Activated CD8-positive, alpha-beta memory T cell treated with anti-CD3 and anti-CD28 coated beads for 24 hours (primary cell): ENCODE measurements at places on chromosomes 4 and X.

DNA sequence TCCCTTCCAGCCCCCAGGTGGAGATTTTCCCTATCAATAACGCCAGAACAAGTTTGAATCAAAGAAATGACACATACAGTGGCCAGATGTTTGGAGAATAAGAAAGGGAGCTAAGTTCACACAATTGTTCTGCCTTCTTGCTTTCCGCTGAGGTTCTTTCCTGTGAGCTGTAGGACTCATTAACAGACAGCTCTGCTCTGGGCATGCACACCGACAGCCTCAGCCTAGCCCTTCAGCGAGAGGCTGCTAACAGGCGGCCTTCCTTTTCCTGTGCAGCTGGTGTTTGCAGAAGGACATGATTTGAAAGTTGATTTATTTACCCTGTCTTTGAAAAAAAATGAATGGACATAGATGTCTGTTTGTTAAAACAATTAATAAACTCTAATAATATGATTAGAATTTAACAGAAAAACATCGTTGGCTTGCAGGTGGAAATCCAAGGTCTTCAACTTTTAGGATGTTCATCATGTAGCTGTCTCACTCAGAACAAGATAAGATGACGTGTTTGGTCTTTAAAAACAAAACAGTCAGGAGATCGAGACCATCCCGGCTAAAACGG lies 183.3 kb downstream of the KDR start:
- DNase-seq = no peak

DNA sequence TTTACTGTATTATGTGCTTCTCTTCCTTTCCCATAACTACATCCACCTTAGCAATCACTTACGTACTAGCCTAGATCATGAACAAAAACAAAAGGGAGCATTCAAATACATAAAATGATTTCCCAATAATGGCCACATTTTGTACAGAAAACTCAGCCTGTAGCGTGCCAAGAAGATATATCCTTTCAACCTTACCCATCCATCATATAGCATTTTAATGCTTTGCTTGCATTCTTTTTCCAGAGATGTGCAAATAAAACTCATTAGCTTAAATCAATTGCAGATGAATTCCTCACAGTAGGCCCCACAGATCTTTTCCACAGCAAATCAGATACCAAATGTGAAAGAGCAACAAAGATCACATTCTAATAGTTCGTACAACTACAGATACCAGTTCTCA lies 20.8 kb downstream of the GRSF1 start:
- no peak for DNase-seq

DNA sequence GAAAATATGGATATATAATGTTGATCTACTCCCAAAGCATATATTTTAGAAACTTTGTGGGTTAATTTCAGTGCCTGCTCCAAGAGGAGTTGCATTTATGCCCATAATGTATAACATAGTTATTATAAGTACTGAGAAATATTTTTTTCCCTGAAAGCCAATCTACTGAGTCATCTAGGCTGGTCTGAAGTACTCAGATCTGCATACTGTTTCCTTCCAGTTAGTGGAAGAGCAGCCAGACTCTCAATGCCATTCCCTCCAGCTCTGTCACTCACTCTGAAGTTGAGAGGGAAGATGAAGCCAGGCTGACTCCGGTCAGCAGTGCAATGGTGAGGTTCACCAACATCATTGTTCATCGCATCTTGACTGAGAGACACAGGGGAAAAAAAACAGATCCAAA lies 505.1 kb downstream of the PPARGC1A start:
- no peak for DNase-seq

DNA sequence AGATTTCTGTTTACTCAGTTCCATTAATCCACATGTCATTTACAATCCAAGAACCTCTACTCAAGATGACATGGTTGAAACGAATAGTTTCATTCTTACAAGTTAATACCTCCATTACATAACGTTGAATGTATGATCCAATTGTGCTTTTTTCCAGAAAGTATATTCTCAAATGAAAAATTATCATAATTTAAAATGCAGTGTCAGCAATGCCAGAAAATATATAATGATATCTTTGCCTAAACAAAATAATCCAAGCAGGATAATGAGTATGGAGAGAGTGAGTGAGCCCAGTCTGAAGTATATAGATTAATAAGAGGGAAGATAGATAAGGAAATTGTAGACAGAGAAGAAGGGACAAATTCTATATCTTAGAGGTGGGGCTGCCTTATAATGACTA lies 505.0 kb downstream of the CENPC start:
- DNase-seq = no peak

GRCh38 chrX:17174671-17175070 lies 200.3 kb upstream of the NHS start:
- DNase-seq = no peak

DNA sequence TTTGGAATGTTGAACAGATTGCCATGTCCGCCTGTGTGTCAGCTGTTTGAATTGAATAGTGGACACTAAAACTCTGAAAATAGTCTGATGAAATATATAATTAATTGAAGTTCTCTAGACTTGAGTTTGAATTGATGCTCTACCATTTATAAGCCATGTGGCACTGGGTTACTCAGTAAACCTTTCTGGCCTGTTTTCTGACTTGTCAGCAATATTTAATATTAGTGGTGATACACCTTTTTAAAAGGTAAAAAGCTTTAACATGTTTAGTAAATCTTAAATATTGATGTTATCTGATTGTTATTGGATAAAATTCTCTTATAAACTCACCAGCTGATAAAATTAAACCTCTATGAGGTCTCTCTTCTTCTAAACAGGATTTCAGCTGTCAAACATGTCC lies 695.4 kb upstream of the HS3ST1 start:
- DNase-seq = no peak

- DNase-seq = no peak
Measured at GRCh38 chrX:38038501-38038900, 32.1 kb downstream of the SYTL5 start.

GRCh38 chrX:17547658-17548057 lies 172.7 kb downstream of the NHS start:
- peak; percentile 41 for DNase-seq

- DNase-seq = no peak
Measured at GRCh38 chr4:157837071-157837703, 335.6 kb downstream of the GASK1B start.
